ENCODE measurements at places on chromosomes 6 and 20.

GRCh38 chr20:51731731-51732095 lies 36.5 kb downstream of the ATP9A start:
- no peak for DNase-seq
- no peak overlapping the region for H3K27ac ChIP-seq
- H3K4me1 ChIP-seq, result no peaks in the 10 kb centered on the region
- no peaks in the 10 kb centered on the region for H3K36me3 ChIP-seq
- H3K27me3 ChIP-seq, result no peaks in the 10 kb centered on the region

DNA sequence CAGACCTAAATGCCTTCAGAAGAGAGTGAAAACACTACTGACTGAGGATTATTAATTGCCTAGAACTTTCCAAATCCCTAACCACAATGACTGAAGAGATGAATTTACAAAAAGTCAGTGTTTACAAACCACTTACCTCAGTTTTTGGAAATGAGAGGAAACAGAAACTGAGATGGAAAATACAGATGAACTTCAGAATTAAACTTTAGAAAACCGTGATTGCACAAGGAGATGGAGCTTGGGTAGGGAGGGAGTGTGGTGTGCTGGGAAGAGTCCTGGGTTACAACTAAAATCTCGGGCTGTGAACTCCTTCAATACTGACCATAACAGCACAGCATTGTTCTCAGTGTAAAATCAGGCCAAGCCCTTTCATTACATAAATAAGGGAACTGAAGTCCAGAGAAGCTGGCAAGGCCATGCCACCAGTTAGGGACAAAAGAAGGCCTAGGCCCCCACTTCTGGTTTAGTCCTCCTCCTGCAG lies 4.0 kb downstream of the ELMO2 start:
- H3K27ac ChIP-seq, result no peak overlapping the region
- no peaks in the 10 kb centered on the region for H3K27me3 ChIP-seq
- no peaks in the 10 kb centered on the region for H3K36me3 ChIP-seq
- H3K4me1 ChIP-seq, result peaks cover 2% of the 10 kb centered on the region
- H3K4me3 ChIP-seq, result no peak overlapping the region

GRCh38 chr6:12555267-12555666 lies 161.3 kb upstream of the PHACTR1 start:
- H3K27me3 ChIP-seq, result no peaks in the 10 kb centered on the region
- no peak overlapping the region for H3K27ac ChIP-seq
- no peak for DNase-seq
- no peaks in the 10 kb centered on the region for H3K4me1 ChIP-seq
- H3K4me3 ChIP-seq, result no peak overlapping the region
- no peaks in the 10 kb centered on the region for H3K36me3 ChIP-seq

DNA sequence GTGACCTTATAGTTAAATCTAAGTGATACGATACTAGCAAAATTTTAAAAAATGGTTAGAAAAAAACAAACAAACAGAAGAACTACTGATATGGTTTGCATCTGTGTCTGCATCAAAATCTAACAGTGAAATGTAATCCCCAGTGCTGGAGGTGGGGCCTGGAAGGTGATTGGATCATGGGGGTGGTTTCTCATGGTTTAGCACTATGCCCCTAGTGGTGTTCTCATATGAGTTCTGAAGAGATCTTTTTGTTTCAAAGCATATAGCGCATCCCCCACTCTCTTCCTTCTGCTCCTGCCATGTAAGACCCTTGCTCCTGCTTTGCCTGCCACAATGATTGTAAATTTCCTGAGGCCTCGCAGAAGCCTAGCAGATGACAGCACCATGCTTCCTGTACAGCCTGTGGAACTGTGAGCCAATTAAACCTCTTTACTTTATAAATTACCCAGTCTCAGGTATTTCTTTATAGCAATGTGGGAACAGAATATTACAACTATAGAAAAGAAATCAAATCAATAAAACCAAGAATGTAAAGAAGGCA lies 5.4 kb downstream of the FBXL4 start:
- H3K36me3 ChIP-seq, result peaks cover 3% of the 10 kb centered on the region
- no peak overlapping the region for H3K4me3 ChIP-seq
- no peaks in the 10 kb centered on the region for H3K4me1 ChIP-seq

- peaks cover 49% of the 10 kb centered on the region for H3K36me3 ChIP-seq
- H3K27me3 ChIP-seq, result no peaks in the 10 kb centered on the region
Measured at GRCh38 chr6:37287519-37288157, 29.7 kb upstream of the TMEM217 start.

DNA sequence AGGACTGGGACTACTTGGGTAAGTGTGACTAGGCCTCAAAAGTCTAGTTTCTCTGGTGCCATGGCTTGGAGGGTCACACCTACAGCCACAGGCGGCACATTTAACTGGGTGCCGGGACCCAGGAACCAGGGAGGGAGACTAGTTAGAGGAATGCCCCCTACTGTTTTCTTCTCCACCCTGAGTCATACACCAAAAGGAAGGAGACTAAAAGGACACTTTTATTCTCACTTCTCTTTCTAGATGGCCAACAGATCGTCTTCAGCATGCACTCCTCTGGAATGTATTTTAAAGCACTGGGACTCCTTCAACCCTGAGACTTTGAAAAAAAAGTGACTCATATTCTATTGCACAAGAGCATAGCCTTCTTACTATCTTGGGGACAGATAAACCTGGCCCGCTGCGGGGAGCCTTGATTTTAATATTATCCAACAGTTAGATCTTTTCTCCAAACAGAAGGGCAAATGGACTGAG lies 33.4 kb downstream of the PLN start:
- no peaks in the 10 kb centered on the region for H3K4me1 ChIP-seq
- H3K27me3 ChIP-seq, result no peaks in the 10 kb centered on the region
- no peak for DNase-seq
- H3K27ac ChIP-seq, result no peak overlapping the region

DNA sequence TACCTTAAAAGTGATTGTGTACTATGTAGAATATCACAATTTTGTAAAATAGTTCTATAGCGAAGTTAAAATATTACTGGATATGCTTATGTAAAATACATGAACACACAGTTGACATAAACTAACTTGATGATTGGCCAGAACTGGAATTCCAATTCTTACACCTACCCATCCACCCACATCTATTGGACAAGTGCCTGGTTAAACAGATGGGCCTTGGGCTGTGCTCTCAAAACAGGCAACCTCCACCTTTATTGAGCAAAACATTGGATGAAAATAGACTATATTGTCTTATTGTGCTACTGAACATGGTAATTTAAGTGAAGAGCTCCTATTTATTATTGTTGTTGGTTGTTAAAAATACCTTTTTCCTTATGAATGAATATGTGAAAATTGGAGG lies 154.0 kb upstream of the FLRT3 start:
- no peak overlapping the region for H3K4me3 ChIP-seq
- H3K27me3 ChIP-seq, result no peaks in the 10 kb centered on the region
- DNase-seq, result no peak
- H3K27ac ChIP-seq, result no peak overlapping the region
- H3K36me3 ChIP-seq, result no peaks in the 10 kb centered on the region
